ENCODE measurements at places on chromosomes 2 and 18. TPM values are rescaled to one million over a fixed set of nuclear protein-coding genes. Genes with fewer than 3 reads are reported as not detected.

PLCL1 gene
- 0.11 TPM for total RNA-seq

SAG gene
- under 0.01 TPM for total RNA-seq

RBM44 gene
- 0.22 TPM for total RNA-seq

NEU2 gene
- not detected for total RNA-seq

WDR54 gene
- 43.5 TPM for total RNA-seq
